ENCODE measurements at places on chromosomes 4 and X.

DNA sequence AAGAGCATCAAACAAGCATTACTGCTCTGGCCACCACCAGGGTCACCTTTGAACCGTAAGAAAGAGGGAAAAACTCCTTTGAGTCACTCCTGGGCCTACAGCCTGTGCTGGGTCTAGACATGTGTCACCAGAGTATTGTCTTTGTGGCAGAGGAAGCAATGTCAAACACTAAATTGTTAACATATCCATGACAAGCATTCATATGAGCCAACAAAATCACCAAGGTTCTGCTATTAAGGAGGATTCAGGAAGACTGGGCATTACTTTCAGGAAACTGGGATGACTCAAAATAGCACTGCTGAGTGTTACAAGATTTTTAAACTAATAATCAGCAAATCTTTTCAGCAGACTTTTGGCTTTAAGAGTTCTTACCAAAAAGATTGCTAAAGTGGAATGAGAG lies 28.1 kb downstream of the LGI2 start:
- DNase-seq: no peak

DNA sequence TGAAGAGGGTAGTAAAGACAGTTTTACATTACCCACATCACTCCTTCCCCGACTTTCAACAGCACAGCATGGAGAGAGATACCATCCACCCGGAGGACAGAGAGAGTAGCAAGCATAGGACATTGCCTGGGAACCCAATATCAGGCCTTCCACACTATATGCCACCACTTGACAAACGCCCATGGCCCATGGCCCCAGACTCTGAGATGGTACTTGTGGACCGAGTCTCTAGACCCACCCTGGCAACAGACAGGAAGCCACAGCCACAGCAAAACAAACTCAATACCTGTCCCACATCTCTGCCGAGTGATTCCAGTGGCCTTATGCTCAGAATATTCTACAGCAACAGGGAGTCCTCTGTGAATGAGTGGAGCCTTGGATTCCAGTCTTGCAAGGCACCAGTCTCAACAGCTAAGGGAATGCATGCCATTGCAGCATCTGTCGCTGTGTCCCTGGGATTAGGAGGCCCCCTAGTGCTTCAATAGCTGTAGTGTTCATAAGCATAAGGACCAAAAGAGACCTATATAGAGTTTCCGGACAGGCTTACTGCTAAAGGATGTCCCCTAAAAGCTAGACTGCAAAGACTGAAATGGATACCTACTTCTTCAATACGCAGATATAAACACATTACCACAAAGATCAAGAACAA lies 14.7 kb upstream of the CT55 start:
- peak; percentile 22 for DNase-seq

GRCh38 chrX:98299785-98300184 lies 1416.1 kb downstream of the RPA4 start:
- DNase-seq: no peak

- DNase-seq: no peak
These were observed 179.5 kb downstream of the ADRA2C start for GRCh38 chr4:3945511-3946290.

DNA sequence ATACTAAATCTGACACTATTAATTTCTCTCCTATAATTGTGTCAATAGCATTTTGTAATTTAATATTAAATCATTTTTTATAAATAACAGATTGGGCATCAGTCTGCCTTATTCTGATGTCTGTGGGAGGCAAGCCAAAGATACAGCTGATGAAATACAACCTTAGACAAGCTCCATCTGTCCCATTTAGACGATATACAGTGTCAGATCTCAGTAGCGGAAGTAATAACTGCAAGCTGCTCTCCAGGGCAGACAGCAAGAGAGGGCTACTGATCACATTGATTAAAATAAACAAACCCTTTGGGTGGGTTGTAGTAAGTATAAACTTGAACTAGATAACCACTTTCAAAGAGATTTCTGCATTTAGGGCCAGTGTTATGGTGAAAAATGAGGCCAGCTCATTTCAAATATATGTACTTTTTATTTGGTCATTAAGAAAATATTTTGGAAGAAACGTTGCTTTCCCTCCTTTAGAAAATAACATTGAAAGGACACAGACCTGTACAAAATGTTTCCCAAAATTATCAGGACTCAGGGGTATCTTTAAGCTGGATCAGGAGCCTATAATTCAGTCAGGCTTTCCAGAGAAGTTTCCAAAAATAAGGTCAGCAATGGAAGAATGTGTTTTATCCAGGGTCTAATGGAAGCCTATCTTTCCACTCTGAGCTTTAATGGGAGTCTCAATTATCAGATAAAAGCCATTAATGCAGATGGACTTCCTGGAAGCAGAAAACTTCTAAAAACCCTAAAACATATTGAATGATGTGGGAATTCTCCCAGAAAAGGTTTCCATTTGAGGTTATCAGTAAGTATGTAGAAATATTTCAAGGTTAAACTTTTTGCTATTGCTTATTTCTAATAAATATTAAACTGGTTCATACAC lies 1028.8 kb upstream of the IGFBP7 start:
- DNase-seq: no peak

DNA sequence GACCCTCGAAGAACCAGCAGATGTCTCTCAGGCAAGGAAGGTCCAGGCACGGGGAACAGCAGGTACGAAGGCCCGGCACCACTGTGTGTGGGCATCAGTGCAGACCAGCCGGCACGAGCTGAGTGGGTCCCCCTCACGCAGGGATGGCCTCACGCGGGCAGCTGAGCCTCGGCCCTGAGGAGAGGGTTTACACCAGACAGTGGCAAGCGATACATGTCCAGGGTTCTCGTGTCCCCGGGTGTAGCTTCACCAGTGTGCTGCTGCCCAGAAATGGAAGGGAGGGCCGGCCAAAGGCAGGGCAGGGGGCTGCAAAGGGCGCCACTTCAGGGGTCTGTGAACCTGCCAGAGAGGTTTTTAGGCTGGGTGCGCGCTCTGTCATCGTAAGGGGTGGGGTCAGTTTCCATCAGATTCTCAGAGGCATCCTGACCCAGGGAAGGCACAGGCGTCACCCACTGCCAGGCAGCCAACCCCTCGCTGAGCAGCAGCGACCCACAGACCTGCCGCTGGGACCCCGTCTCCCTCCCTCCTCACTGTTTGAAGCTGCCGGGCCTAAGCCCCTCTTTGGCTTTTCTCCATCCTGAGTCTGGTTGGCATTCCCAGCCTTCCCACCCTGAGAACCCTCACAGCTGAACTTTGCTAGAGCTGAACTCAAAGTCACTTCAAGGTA lies 107.0 kb downstream of the CPZ start:
- no peak for DNase-seq

DNA sequence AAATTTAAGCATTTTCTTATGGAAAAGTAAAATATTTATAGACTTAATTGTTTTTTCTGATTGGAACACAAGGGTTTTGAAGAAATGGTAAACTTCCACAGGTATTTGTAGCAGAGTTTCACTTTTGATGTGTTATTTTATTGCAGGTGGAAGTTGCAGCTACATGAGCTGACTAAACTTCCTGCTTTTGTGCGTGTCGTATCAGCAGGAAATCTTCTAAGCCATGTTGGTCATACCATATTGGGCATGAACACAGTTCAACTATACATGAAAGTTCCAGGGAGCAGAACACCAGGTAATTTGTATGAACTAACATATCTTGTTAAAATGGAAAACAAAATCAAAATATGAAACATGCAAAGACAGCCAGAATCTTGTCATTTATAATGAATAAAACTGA lies 117.4 kb downstream of the DIPK2B start:
- DNase-seq: no peak

DNA sequence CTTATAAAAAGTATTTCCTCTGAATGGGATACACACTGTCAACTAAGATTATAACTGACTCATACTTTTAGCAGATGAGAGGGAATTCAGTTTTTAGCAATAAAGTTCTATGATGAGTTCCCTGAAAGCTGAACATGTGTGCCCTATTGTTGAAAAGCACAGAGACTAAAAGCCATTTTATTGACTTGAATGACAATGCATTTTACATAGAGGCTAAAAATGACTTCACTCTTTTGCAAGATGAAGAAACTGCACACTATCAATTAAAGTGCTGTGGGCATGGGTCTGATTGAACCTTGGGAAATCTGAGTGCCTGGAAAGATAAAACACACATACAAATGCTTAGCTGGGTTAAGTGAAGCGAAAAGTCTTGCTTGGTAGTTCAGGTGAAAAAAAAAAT lies 633.4 kb downstream of the PDHA2 start:
- DNase-seq: no peak

DNA sequence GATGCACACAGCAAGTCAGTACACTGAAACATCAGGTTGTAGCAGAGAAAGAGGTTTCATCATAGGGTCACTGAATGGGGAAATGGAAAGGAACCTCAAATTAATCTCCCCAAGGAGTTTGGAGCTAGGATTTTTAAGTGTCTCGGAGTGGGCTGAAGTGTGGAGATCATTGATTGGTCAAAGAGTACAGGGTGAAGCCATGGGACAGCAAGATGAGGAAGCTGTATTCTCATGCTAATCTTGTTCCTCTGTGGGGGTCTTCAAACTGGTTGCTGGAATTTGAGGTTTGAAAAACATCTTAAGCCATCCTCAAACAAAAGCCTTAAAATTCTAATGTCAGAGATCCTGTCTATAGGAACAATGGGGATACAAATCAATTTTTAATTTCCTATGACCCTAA lies 78.8 kb upstream of the TEX13A start:
- DNase-seq: no peak

DNA sequence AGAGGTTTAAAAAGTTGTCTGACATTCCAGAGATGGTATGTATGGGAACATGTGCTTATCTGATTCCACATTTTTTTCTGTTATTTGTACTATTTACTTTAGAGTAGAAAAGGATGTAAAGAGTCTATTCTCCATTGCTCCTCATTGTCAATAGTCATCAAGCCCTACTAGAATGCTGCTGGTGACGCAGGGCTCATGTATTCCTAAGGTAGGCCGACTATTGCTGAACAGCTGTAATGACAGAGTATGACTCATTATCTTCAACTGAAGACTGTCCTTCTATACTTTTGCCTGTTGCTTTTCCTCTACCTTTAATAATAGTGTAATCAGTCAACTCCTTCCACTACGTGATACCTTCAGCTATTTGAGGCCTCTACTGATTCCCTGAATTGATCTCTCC lies 509.1 kb upstream of the NR3C2 start:
- no peak for DNase-seq

DNA sequence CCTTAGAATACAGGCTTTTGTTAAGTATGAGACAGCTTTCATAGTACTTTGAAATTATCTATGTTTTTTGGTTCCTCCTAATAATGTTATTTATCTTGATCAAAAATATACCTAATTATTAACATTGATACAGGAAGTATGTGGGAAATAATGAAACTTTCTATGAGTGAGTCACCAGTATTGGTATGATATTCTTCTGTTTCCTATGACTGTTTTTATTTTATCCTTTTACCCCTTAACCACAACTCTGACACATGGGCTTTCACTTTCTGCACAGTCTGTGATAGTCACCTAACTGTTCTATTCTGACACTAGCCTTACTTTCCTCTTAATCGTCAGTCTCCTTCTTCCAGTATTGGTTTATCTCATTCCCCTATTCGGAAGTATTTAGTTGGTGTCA lies 4.7 kb downstream of the THAP9 start:
- peak; percentile 42 for DNase-seq

DNA sequence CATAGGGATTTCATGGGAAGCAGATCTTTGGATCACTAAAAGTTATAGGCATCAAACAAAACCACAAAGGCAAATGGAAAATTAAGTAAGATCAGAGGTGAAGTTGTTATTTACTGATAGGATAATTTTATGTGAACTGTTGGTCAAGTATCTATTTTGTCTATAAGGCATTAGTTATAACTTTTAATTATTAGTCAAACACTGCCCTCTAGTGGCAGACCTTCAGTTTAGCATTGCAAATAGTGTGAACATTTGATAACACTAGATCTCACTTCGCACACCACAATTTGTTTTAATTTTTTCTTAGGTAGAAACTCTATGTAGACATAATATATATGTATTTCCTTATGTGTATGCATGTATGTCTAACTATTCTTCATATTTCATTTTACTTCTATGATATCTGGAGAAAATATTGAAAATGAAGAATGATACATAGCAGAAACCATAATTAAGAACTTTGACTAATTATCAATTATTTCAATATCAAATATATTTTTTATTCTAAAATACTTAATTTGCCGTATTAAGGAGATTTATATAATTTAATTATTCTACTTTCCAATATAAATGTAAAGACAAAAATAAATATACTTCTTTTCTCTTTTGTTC lies 214.5 kb upstream of the TACR3 start:
- DNase-seq: no peak

DNA sequence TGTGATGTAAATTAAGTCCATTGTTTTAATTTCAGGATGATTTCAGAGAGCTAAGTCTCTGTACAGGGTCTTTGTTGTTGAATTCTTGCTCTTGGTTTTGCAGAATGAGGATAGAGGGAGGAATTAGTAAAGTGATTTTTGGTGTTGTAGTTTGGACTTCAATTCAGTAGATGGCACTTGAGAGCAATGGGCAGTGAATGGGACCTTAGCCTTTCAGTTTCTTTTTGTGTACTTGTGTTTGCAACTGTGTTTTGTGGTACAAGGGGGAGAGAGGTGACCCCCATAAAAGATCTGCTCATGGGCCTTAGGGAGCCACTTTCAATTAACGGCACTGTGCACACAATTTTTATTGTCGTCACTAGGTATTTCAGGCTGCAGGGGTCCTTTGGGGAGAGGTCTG lies 340.0 kb downstream of the DCAF12L2 start:
- no peak for DNase-seq

- no peak for DNase-seq
These were observed 27.9 kb upstream of the PGM2 start for GRCh38 chr4:37798616-37799015.

GRCh38 chr4:11423465-11423864 lies 5.2 kb downstream of the HS3ST1 start:
- DNase-seq: no peak

DNA sequence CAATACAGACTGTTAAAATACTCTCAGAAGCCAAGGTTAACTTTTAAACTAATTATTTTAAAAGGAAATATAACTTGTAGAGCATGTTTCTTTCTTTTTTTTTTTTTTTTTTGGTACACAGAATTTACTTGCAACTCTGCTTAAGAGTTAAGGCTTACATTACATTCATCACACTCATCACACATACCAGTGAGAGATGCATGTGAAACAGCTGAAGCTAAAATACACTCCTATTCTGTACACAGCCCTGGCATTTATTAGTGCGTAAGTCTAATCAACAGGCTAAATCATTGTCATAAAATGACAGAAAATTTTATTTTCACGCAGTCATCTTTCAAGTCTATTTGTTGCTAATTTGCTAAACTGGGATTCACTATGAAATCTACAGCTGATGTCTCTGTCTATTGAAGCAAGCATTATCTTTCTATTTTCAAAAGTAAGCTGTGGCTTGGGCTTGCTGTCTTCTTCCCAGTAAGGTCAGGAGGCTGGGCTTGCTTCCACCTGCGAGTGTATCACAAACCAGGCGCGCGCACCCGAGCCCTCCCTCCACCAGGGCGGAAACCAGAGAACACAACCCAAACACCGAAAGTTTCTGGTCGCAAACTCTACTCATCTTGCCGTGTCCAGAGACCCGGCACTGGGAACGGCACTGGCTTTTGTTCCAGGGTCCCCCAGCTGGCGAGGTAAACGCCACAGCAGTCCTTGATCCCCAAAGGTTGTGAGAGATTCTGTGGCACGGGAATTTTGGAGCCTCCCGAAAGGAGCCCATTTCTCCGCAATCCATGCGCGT lies 3.9 kb downstream of the MAML3 start:
- DNase-seq: peak; percentile 50

Measured in stimulated activated CD4-positive, alpha-beta T cell treated with anti-CD3 and anti-CD28 coated beads, Interleukin-1b, Interleukin-23, amount 100 ng/mL, for 48 hours (primary cell).